ENCODE measurements at places on chromosomes 7 and 10.

DNA sequence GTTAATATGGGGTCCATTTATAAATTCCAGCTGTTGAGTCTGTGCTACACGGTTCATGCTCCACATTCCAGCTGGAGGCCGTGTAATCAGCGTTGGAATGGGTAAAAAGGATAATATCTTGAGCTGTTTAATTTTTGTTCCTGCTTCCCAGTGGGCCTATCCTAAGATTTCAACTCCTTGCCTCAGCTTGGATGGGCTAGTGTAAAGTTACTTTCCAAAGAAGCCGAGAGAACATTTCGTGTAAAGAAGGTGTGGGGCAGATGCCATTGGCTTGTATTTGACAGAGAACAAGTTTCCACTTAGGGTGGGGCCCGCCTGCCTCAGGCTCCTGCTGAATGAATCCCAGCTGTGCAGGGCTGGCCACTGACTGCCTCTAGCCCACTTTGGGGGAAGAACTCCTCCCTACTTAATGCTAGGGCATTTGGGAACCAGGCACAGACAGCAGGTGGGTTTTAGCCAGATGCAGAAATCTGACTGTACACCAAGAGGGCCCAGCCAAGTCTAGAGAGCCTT is 125.9 kb upstream of the LYZL2 start:
- DNase-seq = no peak

DNA sequence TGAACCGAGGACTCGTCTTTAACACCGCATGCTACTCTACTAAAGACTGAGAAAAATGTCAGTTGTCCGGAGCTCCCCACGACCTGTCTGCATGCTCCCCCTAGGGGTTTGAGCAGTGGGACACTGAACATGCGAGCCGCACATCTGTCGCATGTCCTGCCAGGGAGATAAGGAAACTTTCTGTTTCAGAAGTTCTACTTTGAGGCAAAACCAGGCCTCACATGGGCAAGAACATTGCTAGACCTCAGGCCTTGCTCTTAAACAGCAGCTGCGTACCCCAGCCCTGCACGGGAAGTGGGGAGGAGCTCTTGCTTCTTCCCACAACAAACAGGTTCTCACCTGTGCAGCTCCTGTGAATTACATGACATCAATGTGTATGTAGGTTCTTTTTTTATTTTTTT is 30.3 kb upstream of the HERPUD2 start:
- no peak for DNase-seq

GRCh38 chr10:103695584-103696005 is 159.8 kb downstream of the SH3PXD2A start:
- DNase-seq = no peak

GRCh38 chr7:110911632-110912031 is 179.3 kb upstream of the LRRN3 start:
- DNase-seq = no peak

- no peak for DNase-seq
These were observed 122.0 kb downstream of the ELAPOR2 start for GRCh38 chr7:86937363-86937878.

DNA sequence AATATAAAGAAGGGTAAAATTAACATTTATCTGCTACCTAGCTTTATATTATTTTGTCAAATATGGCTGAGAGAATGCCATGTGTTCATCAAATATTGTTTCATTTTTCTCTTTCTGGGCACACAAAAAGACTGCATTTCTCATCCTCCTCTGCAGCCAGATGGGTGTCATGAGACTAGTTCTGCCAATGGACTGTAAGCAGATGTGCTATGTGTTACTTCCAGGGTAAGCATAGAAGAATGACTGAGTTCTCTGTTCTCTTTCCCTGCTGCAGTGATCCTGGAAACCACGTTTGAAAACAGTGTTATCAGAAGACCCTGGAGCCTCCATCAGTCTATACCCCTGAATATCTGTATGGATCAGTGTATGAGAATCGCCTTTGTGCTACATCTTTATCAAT is 24.1 kb upstream of the SLK start:
- no peak for DNase-seq

DNA sequence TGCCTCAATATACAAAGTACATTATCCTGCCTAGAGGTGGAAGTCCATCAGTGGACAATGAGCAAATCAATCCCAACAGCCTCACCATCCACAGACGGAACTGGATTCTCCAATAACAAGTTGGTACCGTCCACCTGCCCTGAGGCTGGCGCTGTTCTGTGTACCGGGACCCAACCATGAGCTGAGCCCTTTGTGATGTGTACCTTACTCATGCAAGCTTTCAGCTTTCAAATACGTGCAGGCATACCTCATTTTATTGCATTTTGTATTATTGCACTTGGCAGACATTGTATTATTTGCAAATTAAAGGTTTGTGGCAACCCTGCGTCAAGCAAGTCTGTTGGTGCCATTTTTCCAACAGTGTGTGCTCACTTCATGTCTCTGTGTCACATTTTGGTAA is 476.0 kb upstream of the MKI67 start:
- no peak for DNase-seq

GRCh38 chr7:157211690-157212089 is 73.0 kb downstream of the UBE3C start:
- DNase-seq = no peak

DNA sequence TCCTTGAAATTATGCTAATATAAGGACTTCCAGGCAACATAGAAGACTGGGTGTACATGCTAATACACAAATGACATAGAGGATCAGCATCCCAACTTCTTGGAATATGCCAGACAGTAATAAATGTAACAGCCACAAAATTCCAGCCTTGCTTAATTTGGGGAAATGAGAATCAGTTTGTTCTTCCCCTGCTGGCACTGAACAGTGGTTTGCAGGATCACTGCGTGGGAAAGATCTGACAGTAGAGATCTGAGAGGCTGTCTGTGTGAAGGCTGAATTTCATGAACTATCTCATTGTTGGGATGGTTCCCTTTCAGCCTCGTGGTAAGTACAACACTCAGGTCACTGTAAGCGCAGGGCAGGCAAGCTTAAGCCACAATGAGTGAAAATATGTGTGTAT is 1078.0 kb downstream of the LRMDA start:
- no peak for DNase-seq

- DNase-seq = no peak
These were observed 490.4 kb upstream of the SEMA3A start for GRCh38 chr7:84684836-84685480.

DNA sequence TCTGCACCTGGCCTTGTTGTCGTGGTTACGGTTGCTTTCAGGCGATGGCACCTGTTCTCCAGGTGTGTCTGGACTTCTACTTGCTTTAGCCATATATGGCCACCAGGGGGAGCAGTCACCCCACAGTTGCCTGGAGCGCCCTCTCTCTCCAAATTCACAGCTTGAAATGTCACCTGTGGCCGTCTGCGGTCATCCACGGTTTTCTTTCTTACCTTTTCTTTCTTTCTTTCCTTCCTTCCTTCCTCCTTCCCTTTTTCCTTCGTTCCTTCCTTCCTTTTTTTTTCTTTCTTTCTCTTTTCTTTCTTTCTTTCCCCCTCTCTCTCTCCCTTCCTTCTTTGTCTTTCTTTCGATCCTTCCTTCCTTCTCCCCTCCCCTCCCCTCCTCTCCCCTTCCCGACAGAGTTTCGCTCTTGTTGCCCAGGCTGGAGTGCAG is 150.5 kb upstream of the VKORC1L1 start:
- no peak for DNase-seq

- no peak for DNase-seq
These were observed 2.9 kb upstream of the TRIM8 start for GRCh38 chr10:102641402-102641801.

GRCh38 chr10:33273295-33274002 is 61.0 kb downstream of the NRP1 start:
- peak; percentile 48 for DNase-seq

DNA sequence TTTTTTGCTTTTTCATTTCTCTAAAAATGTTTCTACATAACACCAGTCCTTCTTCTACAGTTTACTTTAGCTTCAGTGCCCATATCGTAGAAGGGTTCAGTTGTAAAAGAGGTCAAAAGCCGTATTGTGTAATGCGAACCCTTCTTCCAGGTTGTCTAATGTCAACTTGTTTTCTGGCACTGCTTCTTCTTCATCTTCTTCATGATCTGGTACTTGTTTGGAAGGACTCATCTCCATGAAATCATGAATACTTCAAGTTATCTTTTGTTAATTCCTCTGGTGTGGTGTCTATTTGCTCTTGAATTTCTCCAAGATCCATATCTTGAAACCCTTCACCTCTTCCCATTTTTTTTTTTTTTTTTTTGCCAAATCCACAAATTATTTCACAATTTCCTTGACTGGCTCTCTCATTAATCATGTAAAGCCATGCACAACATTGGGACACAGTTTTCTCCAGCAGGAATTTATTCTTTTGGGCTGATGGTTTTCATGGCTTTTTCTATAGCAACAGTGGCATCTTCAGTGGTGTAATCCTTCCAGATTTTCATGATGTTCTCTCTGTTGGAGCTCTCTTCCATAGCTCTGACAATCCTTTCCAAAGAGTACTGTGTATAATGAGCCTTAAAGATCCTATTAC is 85.1 kb downstream of the CPED1 start:
- DNase-seq = no peak

DNA sequence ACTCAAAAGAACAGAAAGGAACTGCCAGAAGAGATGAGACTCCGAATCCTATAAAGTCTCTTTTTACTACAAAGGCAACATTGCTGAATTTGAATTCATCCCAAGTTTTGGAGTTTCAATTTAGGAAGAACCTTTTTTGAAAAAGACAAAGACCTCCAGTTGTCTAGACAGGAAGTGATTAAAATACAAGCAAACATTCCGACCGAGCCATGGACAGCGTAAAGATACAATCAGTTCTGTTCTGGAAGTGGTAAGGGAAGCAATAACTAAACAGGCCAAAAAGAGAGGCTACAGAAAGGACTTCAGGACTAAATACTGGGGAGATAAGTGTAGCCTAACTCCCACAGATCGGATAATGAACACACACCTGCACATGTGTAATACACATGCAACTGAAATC is 101.0 kb downstream of the SMURF1 start:
- DNase-seq = no peak

DNA sequence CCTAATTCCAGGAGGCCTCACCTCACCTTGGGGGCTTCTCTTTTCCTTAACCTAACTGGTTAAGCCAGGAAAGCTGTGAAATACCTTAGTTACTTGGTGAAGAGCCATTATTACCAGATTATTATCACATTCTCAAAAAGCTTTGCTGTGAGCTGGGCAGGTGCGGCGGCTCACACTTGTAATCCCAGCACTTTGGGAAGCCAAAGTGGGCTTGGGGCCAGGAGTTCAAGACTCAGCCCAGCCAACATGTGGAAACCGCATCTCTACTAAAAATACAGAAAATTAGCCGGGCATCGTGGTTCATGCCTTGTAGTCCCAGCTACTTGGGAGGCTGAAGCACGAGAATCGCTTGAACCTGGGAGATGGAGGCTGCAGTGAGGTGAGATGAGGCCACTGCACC is 102.4 kb upstream of the KLF6 start:
- DNase-seq = no peak

- no peak for DNase-seq
These were observed 174.1 kb upstream of the PLPP4 start for GRCh38 chr10:120282846-120283492.

DNA sequence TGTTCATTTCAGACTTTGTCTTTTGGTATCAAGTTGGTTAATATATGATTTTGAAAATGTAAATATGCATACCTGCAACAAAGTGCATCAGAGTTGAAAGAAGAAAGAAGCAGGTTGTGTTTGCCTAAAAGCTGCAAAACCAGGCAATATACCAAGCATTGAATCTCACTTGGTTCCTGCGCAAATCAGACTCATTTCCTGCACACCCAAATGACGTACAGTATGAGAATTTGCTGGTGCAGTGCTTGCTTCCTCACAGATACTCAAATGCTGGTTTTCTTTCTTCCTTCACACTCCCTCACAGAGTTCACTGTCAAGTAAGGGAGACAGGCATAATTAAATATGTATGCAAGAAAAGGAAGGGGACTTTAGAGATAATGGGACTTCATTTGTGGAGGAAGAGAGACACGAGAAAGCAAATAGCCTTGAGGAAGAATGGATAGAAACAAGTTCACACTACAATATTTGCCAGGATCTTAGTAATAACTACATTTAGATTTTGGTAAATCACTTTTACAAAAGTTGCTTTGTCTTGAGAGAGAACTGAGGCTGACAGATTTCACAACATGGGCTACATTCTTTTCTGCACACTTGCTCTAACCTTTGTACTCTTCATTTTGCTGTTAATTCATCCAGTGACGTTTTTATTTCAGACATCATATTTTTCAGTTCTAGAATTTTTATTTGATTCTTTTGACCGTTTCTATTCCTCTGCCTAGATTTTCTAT is 56.9 kb upstream of the AOAH start:
- no peak for DNase-seq

GRCh38 chr7:38451840-38452239 is 178.4 kb upstream of the TARP start:
- DNase-seq = no peak

GRCh38 chr7:44068054-44068453 is 2.7 kb upstream of the PGAM2 start:
- no peak for DNase-seq

GRCh38 chr10:5892007-5892406 is 2.0 kb downstream of the FBH1 start:
- no peak for DNase-seq

GRCh38 chr10:94210440-94211168 is 152.1 kb downstream of the NOC3L start:
- DNase-seq = no peak

GRCh38 chr10:33279811-33280602 is 54.5 kb downstream of the NRP1 start:
- no peak for DNase-seq

DNA sequence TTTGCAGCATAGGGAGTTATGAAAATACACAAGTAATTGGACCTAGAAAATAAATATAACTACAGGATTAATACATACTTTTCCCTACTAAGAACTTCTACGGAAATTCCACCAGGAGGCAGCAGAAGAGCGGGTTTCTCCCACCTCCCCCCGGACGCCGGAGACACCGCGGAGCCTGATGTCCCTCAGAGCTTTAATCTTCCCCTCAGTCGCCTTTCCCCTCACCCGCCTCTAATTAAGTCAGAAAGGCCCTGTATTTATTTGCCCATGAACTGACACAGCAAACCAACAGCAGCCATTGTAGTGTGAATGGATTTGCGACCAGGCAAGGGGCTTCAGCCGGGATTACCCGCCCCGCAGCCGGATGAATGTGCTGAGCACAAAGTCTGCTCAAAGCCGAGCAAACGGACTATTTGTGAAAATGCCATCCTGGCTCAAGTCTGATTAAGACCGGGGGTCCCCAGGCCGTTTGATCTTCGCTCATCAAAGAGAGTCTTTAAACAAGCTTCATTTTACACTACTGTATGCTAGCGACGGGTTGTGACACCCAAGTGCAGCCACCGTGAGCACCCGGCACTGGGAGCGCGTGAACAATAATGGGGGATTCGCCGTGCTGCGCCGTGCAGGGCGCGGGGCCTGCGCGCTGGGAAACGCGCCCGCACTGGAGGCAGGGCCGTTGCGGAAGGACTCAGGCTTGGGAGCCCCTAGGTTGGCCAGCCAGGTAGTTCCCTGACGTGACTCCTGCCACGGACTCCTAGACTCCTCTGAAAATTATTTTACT is 5.6 kb upstream of the DKK1 start:
- peak; percentile 69 for DNase-seq

DNA sequence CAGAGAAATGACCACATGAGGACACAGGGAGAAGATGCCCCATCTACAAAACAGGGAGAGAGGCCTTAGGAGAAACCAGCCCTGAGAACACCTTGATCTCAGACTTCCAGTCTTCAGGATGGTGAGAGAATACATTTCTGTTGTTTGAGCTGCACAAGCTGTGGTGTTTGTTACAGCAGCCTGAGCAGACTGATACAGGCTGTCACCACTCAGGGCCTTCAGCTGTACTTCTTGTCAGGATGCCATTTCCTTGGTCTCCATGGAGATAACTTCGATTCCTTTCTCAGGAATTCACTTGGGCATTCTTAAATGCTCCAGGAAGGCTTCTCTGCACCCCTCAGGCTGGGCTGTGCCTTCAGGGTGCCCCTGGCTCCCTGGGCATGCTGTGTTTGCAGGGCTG is 85.7 kb upstream of the IGFBP3 start:
- no peak for DNase-seq

Data from anterior cingulate cortex (tissue), 58 donors.